ENCODE measurements at places on chromosomes 6 and 20. TPM values are rescaled to one million over a fixed set of nuclear protein-coding genes. Genes with fewer than 3 reads are reported as not detected.

GRCh38 chr20:15794409-15794808 lies 778.8 kb downstream of the KIF16B start:
- DNase-seq, result no peak

Gene HLA-DRB5
- not detected for total RNA-seq

Gene PFDN4
- total RNA-seq, result 245 TPM

Gene PNRC1
- total RNA-seq, result 31.7 TPM

GRCh38 chr20:40776466-40777457 lies 87.7 kb upstream of the MAFB start:
- DNase-seq, result no peak

Gene BANF2
- not detected for total RNA-seq

Gene THBS2
- not detected for total RNA-seq

GRCh38 chr6:40288919-40289318 lies 298.2 kb downstream of the LRFN2 start:
- no peak for DNase-seq
